ENCODE measurements at places on chromosomes 6 and 20.
A peak's percentile ranks its signal among the peaks of the same experiment; 100 is the strongest.

DNA sequence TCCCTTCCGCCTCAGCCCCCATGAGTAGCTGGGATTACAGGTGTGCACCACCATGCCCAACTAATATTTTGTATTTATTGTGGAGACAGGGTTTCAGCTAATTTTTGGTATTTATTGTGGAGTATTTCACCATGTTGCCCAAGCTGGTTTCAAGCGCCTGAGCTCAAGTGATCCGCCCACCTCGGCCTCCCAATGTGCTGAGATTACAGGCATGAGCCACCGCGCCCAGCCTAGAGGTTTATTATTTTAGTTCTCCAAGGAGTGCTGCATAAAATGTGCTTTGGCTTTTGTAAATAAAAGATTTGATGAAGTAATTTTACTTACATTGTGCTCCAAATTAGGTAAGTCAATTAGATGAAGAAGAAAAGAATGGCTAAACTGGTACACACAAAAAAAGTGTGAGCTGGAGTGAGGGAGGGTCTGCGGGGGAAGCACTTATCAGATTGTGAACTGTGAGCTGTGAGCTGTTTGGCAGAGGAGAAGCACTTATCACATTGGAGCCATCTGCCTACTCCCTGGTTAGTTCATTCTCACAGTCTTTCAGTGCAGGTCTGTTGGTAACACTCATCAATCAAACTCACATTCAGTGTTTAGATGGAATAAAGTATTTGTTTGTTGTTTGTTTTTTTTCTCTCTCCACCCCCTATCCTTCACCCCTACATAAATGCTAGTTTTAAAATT is 398.0 kb downstream of the EPHA7 start:
- DNase-seq, result no peak

GRCh38 chr6:163356324-163356723 is 58.2 kb upstream of the QKI start:
- DNase-seq, result no peak

- DNase-seq, result no peak
Observed at GRCh38 chr6:80771941-80772340, 665.5 kb downstream of the BCKDHB start.

- DNase-seq, result no peak
Observed at GRCh38 chr6:167745670-167746389, 80.9 kb upstream of the AFDN start.

DNA sequence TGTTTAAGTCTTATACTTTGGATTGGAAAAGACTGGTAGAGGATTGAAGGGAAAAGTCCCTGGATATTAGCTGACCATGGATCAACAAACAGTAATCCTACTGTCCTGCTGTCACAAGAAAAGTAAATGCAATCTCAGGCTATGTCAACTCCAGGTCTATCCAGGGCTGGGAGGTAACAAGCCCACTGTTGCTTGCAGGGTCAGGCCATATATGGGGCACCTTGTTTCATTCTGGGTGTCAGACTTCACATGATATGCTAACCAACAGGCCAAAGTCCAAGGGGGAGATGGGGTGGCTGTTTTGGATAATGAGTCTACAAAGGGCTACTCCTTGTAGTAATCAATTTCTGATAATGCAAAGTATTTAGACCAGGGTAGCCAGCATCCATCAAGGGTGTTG is 30.7 kb downstream of the KCNK5 start:
- DNase-seq, result no peak

- no peak for DNase-seq
Observed at GRCh38 chr20:11063444-11063843, 389.6 kb upstream of the JAG1 start.

DNA sequence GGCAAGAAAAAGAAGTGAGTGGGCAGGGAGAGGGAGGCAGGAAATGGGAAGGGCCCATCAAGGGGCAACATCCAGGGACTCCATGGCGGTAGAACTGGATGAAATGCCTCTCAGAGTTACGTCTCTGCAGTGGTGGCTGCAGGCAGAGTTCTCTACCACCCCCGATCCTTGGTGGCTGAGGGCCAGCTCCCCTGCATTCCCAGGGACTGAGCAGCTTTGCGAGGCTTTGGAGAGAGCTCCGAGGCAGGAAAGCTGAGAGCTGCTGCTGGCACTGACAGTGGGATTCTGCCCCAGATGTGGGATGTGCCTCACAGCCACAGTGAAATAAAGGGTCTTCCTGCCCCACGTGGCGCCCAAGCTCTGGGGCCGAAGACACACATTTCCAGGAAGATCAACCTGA is 236.6 kb downstream of the SLC24A3 start:
- DNase-seq, result no peak

DNA sequence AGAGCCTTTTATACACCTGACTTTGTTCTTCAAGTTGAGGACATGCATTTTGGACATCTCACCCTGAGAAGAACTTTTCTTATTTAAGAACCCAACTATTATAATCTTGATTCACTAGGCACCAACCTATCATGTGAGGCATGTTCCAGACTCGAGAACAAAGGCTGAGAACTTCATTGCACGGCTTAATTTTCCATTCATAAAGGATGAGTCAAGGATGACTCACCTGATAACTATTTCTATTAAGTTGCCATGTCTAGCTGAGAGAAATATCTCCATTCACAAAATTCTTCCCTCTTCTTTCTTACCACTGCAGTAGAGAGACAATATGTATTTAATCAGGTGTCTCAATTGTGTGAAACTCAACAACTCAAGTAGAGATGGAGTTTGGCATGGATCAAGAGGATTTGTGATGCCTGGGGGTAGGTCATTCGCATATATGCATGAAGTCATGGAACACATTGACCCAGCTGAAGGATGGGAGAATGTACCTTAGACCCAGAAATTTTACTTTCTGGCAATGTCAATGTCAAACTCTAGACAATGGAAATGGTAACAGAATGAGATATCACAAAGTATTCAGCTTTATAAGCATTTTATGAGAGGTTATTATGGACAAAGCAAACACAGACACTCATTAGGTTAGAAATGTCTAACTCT is 208.7 kb upstream of the PRND start:
- DNase-seq, result no peak

- DNase-seq, result no peak
Observed at GRCh38 chr6:2792330-2793110, 27.3 kb downstream of the WRNIP1 start.

DNA sequence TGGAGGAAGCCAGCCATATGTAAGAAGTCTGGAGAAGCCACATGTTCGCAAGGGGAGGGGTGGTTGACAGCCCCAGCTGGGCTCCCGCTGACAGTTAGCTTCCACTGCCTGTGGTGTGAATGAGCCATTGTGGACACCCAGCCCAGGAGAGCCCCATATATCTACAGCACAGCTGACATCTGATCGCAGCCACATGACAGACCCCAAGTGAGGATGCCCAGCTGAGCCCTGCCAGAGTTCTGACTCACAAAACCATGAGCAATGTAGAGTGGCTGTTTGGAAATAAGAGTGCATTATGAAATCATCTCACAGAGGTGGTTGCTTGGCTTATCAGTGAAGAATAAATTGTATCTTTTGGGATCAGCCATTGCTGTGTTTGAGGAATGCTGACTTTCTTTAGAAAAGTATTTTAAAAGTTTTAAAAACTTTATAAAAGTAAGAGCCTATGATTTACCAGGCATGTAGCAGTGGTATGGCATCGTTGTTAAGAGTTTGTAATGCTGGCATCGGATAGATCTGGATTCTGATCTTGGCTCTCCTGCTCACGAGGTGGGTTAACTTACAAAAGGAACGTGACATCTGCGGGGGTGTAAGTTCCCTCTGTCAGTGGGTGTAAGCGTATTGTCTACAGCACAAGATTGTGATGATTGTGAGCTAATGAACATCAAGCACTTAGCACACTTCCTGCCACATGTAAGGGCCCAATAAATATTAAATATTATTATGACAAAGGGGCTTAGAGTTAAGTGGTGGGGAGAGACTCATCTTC is 24.1 kb downstream of the CFAP61 start:
- DNase-seq, result no peak

- DNase-seq, result no peak
Observed at GRCh38 chr6:35128042-35128441, 13.1 kb downstream of the TCP11 start.

- DNase-seq, result no peak
Observed at GRCh38 chr6:105483492-105483891, 80.6 kb upstream of the PREP start.

GRCh38 chr6:74598462-74599393 is 607.1 kb downstream of the COL12A1 start:
- DNase-seq, result no peak

DNA sequence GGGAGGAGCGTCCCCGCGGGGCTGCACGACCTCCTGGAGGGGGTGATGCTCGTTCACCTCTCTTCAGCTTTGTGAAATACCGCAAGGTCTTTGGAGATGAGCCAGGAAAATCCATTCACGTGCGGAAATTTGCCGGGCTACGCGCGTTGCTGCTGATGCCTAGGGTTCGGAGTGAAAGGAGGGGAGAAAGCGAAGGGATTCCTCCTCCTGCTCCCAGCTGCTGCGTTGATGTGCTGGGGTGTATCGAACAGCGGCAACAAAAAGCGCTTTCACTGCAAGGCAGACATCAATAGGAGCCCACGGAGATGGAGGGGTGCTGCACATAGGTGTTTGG is 391 bp upstream of the B3GAT2 start:
- no peak for DNase-seq

- DNase-seq, result no peak
Observed at GRCh38 chr6:63742060-63742459, 106.5 kb downstream of the PHF3 start.

DNA sequence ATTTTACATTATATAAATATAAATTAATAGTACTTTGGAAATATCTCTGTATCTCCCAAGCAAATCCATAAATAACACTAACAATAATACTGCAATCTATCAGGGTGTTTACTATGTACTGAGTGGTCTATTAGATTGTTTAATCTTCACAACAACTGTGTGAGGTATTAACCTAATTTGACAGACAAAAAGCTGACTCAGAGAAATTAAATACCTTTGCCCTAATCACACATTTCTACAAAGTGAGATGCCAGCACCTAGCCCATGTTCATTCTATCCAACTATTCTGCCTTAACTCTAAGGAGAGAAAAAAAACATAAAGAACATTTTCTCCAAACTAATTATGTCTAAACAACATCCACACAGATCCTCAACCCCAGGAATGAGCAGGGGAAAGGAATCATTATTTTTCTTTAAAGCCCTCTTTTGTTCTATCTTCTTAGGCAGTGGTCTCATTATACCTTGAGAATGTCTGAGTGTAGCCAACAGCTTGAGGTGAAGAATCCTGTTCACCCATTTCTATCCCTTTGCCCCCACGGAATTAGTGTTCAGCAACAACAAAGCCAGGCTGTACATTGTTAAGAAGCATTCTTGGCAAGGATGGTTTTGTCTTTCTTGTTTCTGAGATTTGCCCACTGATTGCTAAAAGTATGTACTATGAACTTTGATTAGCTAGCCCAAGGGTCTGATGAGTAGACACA is 42.7 kb downstream of the PRL start:
- DNase-seq, result no peak

DNA sequence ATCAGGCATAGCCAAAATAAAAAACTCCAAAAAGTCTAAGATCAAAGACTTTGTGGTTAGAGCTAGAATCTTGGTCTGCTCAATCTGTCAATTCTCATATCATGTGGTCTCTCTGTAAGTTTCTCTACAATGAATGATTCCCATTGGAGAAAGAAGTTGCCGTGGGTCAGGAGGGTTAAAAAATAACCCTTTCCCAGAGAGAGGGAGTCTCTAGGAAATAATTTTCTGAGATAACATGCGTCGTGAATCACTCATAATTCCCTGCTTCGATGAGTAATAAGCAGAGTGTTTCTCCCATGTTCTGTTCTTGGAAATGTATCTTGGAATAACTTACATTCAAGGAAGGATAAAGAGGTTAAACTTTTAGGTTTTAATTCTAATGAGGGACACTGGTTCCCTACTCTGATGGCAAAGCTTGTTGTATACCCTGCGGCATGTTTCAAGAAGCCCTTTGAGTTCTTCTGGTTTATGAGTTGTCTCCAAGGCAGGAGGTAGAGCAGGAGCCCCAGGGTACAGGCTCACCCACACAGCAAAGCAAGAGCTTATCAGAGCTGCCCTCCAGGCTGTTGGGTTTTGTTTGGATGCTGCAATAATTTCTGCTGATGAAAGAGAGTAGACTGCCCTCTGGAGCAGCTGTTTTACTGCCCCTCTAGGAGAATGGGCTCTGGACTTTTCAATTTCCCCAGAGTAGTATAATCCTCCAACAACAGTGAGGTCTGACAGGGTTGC is 599.1 kb downstream of the QKI start:
- no peak for DNase-seq

- no peak for DNase-seq
Observed at GRCh38 chr20:25284131-25284601, 36.3 kb downstream of the PYGB start.

- peak; percentile 86 for DNase-seq
Observed at GRCh38 chr20:32652739-32653526, 20.8 kb downstream of the C20orf203 start.

DNA sequence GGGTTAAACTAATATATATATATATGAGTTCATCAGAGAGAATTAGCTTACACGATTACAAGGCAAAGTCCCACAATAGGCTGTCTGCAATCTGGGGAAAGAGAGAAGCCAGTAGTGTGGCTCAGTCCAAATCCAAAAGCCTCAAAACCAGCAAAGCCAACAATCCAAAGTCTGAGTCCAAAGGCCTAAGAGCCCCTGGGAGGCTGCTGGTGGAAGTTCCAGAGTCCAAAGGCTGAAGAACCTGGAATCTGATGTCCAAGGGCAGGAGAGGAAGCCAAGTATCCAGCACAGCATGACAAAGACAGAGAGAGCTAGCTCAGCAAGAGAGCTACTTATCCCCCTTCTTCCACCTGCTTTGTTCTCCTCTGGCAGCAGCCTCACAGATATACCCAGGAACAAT is 274.7 kb upstream of the ID4 start:
- no peak for DNase-seq

- no peak for DNase-seq
Observed at GRCh38 chr20:6103301-6103700, 19.5 kb downstream of the FERMT1 start.

- no peak for DNase-seq
Observed at GRCh38 chr6:27066381-27066780, 181.1 kb upstream of the PRSS16 start.

- DNase-seq, result no peak
Observed at GRCh38 chr20:10653599-10654249, 20.1 kb downstream of the JAG1 start.

DNA sequence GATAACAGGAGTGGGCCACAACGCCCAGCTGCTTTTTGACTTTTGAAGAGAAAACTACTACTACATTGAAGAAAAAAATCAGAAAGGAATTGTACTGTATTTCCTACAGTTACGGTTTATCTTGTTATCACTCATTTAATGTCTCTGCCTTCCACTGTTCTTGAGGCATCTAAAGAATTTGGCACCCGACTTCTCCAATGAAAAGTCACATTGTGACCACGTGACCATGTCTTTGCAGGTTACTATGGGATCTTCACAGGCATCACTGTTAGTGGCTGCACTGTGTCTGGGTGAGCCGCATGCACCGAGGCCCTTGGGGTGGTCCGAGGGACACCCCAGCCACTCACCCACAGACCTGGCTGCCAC is 26.8 kb downstream of the RRBP1 start:
- no peak for DNase-seq

- DNase-seq, result no peak
Observed at GRCh38 chr6:116528780-116529179, 16.7 kb downstream of the TRAPPC3L start.

GRCh38 chr6:118675225-118675624 is 23.8 kb upstream of the CEP85L start:
- no peak for DNase-seq

GRCh38 chr6:28167926-28168325 is 26.2 kb downstream of the ZKSCAN8 start:
- no peak for DNase-seq

Measured in stimulated activated CD4-positive, alpha-beta T cell treated with anti-CD3 and anti-CD28 coated beads, Interleukin-15, amount 100 ng/mL, for 1 hour (primary cell).